ENCODE measurements at places on chromosomes 6 and 20.

- DNase-seq = peak; percentile 23
Observed at GRCh38 chr6:155194399-155194798, 69.4 kb upstream of the CLDN20 start.

DNA sequence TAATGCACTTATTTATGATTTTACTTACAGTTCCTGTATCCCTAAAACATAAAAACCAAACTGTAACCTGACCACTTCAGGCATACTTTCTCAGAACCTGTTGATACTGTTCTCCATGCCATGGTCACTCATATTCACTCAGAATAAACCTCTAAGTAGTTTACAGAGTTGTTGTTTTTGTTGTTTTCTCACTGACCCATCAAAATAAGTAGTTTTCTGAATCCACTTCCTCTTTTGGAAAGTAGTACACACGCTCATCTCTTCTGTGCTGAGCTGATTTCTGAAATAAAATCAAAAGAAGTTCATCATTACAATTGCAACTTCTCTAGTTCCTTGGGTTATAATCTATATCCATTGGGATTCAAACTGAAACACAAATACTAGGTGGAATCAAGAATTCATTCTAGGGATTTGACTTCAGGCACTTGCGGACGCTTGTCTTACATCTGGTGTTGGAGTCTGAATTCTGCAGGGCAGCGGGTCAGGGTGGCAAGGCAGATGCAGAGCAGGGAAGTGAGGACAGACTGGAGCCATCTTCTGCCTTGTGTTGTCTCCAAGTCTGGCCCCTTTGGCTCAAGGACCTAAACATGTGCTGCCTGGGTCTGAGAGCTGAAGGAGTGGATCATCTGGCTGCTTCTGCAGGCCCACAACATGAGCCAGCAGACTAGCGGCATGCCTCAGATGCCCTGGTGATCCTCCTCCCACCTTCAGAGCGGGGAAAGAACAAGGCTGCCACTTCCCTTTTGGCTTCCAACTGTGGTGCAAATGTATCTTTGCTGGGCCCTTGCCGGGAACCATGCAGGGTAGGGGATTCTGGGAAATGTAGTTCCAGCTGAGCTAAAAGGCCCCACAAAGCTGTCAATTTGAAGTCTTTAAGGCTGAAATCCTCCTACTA, 167.9 kb upstream of the MYLIP start:
- DNase-seq = no peak

DNA sequence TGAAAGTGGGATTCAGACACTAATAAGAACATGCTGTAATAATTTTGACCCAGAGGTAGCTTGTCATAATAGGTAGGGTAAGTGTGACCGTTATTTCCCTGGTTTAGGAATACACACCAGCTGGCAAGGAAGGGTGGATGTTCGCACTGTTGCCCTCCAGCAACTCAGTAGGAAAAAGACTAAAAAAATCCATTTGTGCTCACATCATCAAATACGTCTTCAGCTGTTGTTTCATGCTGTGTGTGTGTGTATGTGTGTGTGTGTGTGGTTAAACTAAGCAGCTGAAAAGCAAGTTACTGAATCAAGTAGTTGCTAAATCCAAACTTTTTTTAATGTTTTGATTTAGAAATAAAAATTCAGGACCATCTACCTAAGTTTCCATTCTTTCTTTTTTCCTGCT, 218.7 kb downstream of the TRDN start:
- no peak for DNase-seq

DNA sequence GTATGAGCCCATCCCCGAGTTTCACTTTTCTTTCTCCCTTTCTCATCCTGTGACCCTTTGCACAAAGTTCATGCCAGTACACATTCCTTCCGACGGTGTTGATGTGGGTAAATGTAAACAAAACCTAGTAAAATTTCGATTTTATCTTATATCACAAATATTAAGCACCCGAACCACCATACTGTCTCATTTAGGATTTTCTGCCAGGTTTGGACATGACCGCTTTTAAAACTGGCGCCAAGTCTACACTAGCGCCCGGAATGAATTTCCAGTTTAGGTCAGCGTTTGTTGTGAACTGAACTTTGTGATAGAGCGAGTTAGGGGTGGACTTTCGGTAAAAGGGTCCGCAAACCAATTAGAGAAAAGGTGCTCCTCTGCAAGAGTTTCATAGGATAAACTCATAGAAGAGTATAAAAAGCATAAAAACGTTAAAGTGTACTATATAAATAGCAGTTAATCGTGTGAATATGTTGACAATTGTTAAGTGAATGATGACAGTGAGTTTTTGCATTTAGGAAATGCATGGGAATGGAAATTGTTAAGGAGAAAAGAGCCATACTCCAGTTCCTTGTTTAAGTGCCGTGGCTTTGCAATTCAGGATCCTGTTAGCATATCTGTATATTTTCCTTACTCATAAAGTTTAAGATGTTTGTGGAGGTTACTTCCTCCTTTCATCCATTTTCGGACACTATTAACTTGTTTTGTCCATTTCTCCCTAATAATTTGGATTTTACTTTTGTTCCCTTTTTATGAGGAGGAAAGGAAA, 937 bp downstream of the AKAP7 start:
- DNase-seq = peak; percentile 61

GRCh38 chr6:170462366-170463020, 90.6 kb downstream of the PSMB1 start:
- no peak for DNase-seq

DNA sequence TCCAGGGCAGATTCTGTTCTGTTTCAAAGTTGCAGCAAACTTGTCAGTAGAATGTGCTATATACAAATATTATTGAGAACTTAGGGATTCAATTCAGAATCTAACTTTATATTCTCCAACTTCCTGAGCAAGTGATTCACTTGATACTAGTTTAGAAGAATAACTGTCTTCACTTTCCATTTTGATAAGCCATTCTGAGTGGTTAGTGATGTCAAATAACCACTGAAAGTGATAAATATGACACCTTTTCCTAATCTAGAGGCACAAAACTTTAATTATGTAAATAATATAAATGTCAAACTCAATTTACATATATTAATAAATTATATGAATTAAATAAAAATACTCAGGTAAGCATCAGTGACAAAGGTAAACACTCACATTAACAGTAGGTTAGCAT, 20.5 kb upstream of the SIM1 start:
- no peak for DNase-seq

DNA sequence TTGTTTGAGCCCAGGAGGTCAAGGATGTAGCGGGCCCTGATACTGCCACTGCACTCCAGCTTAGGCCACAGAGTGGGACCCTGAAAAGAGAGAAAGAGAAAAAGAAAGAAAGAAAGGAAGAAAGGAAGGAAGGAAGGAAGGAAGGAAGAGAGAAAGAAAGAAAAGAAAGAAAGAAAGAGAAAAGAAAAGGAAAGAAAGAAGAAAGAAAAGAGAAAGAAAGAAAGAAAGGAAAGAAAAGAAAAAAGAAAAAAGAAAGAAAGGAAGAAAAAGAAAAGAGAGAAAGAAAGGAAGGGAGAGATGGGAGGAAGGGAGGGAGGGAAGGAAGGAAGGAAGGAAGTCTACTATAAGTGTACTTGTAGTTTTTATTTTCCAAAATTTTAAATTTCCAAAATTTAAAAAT, 42.2 kb upstream of the AKAP12 start:
- no peak for DNase-seq

DNA sequence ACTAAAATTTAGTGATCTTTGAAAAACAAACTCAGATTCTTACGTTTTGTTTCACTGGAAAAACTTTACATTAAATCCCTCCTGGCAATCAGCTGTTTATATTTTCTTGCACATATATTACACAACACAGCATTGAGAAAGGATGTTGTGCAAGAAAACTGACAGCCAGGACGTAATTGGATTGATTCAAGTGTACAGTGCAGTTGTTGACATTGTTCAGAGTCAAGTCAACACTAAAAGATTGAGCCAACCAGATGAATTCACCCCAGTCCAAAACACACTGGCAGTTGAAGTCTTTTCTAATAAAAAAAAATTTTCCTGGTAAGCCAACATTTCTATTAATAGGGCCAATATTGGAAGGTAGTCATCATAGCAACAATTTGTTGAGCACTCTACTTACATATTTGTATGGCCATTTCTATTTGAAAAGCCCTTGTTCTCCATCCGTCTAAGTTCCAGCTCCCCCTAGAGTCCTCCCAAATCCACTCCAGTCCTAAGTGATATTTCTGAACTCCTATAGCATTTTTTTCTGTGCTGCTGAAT, 20.9 kb upstream of the VNN1 start:
- DNase-seq = peak; percentile 44

DNA sequence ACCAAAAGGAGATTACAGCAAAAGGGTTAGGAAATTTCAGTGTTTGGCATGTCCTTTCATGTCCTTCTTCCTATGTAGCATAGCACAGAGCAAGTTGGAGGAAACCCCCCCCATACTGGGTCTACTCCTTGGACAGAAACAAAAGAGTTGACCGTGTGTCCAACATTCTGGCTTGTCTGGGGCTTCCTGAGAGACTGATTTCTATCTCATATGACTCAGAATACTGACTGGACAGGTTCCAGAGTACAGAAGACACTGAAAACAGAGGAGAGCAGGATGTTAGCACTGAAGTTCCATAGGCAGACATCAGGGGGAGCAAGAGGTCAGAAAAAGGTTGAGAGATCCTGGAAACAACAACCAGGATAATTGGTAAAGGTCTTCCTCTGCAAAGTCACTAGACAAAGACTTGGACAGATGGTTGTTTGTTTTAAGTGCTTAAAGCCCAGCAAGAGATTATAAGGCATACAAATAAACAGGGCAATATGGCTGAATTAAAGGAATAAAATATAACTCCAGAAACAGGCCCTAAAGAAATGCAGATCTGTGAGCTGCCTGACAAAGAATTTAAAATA, 48.4 kb downstream of the USP49 start:
- peak; percentile 95 for DNase-seq

- DNase-seq = peak; percentile 30
Observed at GRCh38 chr20:420721-421574, 12.8 kb downstream of the RBCK1 start.
